Non-pigmented ciliary epithelial cell (primary cell): ENCODE measurements at places on chromosomes 11 and 22.
A peak's percentile ranks its signal among the peaks of the same experiment; 100 is the strongest.

GRCh38 chr11:122681735-122682134 lies 26.2 kb downstream of the UBASH3B start:
- DNase-seq, result no peak

DNA sequence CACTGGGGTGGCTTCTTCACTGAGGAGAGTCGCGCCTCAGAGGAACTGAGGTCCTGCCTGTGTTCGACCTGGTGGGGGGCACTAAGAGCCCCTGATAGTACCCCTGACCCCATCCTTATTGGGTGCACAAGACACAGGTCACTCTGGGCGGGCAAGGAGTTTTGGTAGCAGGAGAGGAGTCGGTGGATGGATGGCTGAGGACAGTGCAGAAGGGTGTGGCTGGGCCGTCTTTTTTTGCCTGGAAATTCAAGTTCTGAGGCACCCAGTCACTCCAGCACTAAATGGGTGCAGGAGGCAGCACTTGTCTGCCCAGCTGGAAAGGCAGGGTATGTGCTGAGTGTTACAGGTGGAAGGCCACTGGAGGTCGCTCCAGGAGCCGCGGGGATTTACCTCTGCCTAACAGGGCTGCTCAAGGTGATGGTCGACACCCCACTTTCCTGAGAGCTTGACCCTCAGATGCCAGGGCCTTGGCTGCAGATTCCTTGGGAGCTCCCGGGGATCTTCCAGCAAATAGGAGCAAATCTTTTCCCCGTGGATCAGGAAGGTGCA lies 960 bp downstream of the TSSC4 start:
- DNase-seq, result no peak

- DNase-seq, result peak; percentile 46
These were observed 14.3 kb upstream of the POU2AF3 start for GRCh38 chr11:111283945-111284481.

DNA sequence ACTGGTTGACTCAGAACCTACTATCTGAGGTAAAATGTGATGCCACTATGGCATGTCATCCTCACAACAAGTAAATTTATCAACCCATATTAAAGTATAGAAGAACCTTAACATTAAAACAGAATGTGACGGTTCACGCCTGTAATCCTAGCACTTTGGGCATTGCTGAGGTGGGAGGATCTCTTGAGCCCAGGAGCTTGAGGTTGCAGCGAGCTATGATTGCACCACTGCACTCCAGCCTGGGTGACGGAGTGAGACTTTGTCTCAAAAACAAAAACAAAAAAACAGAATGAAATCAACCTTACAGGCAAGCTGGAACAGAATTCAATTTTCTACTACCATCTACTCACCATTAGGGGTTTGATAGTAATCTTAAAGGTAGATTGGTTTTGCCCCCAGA lies 86.2 kb downstream of the PLEKHA7 start:
- no peak for DNase-seq

DNA sequence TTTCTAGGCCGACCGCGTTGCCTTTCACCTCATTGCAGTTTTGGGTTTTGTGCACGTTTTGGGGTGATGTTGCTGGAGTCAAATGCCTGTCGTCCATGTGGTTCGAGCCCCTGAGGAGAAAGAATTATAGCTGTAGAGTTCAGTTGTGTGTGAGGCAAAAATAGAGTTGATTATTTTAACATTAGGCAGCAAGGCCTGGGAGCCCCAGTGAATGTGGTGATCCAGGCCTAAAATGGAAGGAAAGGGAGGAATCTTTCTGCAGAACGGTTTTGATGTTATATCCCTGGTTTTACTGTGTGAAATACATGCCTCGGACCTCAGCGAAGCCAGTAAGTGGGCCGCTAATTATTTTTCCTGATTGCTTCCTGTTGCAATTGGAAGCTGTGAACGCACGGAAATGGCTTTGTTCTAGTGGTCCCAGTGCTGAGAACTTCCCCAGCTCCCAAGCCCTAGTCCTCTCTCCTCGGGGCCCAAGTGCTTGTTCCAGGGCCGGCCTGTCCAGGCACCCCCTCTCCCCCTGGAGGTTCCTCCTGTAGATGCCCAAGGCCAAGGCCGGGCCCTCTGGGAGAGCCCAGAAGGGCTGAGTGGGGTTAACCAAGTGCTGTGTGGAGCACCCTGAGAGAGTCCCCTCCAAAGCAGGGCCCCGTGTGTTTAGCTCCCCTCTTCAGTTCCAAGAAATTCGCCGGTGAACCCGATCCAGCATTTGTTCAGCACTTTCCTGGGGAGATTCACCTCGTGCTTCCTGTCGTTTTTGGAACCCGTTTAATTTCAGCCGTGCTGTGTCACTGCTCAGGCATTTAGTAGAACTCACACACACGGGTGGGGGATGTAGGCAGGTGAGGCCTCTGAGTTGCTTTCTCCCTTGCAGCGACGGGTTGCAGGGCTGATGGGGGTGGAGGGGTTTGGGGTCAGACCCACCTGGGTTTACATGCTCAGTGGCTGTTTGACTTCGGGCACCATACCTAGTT lies 2.1 kb downstream of the LRP5 start:
- DNase-seq, result no peak

- DNase-seq, result no peak
These were observed 27.3 kb upstream of the RAB38 start for GRCh38 chr11:88202498-88202897.

GRCh38 chr11:57320067-57320718 lies 4.6 kb downstream of the TNKS1BP1 start:
- DNase-seq, result no peak

- DNase-seq, result no peak
These were observed 6.5 kb downstream of the STIP1 start for GRCh38 chr11:64192434-64192833.

DNA sequence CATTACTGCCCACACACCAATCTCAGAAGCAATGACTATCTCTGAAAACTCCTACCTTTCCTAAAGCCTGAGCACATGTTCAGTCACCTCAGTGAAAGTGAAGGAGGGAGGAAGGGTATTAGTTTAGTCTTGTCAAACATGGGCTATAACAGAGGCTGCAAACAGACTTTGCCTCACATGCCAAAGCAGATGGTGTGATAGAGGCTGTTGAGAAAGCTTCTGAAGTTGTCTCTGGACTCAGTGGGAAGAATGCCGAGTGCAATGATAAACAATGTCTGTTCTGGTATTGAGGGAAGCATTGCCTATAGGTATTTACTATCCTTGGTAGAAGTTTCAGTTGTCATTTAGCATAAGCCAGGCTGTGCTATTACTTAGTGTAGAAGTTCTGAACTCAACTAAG lies 314.5 kb upstream of the CCDC90B start:
- no peak for DNase-seq

DNA sequence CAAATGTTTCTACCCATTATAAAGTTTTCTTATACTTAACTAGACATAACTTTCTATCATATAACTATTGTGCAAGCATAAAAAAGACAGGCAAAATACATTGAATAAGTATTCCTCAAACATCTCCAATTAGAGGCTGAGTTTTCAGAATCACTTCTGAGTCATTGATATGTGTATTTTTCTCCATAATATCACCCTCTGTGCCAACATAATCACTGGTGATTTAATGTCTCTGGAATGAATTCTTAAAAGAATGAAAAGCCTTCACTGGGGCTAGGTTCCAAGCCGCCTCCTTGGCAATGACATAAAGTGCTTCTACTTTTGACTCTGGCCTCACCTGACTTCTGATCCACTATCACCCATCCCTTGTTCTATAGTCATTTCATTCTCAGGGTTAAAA lies 197.0 kb upstream of the E2F8 start:
- no peak for DNase-seq

GRCh38 chr22:49354516-49355210 lies 473.0 kb downstream of the BRD1 start:
- DNase-seq, result no peak

DNA sequence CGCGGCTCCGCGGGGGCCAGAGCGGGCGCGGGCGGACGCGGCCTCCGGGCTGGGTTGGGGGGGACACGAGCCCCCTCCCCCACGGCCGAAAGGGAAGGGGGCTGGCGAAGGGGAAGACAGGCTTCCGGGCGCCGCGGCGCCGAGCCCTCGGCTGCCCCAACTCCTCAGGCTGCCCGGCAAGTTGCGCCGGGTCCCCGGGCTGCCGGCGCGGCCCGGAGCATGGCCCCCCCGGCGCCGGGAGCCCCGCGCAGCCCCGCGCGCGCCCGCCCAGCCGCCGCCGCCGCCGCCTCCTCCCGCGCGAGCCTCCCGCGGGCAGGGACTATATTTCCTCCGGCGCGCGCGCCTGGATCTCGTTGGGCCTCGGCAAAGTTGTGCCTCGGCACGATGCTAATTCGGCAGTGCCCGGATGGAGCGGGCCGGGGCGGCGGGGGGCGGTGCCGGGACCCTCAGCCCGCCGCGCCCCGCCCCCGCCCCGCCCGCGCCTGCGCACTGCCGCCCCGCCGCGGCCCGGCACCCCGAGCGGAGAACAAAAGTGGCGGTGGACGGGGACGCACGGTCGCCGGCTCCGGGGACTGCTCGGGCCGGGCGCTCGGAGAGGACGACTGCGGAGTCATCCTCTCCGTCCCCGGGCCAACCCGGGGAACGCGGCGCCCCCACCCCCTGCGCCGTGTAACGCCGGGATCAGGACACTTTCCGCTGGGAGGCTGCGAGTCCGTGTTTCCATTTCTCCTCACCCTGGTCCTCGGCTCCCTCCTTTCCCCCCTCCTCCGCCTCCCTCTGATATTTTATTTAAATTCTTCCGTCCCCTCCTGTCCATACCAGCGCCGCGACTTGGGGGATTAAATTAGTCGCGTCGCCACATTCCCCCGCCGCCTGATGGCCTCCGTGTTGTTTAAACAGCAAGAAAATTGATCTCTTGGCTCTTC lies at the start of gene PHF21B:
PHF21B (minus strand) TSS at position 400 of the 926 bp plus-strand sequence. CDS start 456 bp downstream, outside the sequence.
- no peak for DNase-seq

DNA sequence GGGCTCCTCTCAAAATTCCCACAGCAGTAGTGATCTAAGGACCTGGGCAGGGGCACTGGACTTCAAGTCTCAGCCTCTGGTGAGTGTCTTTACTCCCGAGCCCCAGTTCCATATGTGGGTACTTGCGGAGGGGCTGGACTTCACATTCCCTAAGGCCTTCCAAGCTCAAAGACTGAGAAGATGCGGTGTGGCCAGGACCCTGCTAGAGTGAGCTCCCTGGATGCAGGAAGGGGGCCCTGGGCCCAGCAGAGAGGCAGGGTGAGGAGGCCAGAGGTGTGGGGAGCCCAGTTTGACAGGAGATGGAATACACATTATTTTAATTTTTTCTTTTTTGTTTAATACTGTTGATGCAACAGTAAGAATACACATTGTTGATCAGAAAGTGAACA lies 83.7 kb downstream of the IGLL1 start:
- no peak for DNase-seq

DNA sequence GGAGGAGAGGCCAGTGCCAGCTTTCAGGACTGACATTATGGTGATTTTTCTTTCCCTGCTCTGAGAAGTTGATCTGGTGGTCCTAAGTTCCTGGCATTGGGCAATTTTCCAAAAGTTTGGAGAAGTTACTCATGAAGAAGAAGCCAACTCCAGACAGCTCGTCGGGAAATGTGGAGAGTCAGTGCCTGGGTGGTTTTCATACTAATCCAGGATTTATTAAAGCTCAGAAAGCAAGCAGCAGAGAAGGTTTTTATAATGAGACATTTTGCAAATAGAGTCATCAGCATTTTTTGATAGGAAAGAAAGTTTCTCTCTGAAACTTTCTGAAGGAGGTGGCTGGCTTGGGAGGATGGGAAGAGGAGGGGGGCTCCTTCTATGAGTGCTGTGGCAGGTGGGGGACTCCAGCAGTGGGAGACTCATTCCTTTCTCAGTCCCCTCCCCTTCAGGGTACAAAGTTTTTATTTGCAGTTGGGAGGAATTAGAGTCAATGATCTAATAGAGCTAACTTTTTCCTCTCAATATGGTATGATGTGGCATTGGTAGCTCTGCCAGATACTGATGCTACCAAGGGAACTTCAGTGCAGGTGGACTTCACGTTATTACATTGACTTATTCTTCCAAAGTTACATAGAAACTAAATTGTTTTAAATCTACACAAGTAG lies 55.4 kb downstream of the LIF start:
- DNase-seq, result no peak

DNA sequence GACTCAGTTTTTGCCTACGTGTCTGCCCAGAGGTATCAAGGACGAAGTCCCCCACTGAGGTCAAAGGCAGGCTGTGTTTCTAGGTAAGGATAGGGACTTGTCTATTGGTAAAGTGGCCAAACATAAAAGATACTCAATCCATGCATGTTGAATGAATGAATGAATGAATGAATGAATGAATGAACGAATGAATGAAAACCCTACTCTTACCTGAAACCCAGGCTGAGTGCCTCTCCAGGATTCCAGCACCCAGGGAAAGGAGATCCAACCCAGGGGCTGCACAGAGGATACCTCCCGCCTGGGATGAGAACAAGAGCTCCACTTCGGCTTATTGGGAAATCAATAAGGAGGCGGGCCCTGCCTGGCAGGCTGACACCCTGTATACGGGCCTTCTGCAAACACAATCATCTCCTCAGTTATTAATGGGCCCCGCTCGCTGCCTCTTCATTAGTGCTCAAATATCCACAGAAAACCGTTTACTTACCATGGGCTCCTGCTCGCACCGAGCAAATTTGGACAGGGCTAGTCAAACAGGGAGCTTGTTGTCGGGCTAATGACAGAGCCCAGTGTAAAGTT lies 177.4 kb downstream of the BUD13 start:
- no peak for DNase-seq

GRCh38 chr11:95101935-95102334 lies 12.3 kb downstream of the ENDOD1 start:
- DNase-seq, result no peak

- DNase-seq, result no peak
These were observed 5.2 kb downstream of the SMTNL1 start for GRCh38 chr11:57542582-57542981.

GRCh38 chr11:105206633-105207032 lies 67.1 kb upstream of the CARD18 start:
- DNase-seq, result no peak

- no peak for DNase-seq
These were observed 31.8 kb upstream of the APOBEC3A start for GRCh38 chr22:38925571-38926041.

DNA sequence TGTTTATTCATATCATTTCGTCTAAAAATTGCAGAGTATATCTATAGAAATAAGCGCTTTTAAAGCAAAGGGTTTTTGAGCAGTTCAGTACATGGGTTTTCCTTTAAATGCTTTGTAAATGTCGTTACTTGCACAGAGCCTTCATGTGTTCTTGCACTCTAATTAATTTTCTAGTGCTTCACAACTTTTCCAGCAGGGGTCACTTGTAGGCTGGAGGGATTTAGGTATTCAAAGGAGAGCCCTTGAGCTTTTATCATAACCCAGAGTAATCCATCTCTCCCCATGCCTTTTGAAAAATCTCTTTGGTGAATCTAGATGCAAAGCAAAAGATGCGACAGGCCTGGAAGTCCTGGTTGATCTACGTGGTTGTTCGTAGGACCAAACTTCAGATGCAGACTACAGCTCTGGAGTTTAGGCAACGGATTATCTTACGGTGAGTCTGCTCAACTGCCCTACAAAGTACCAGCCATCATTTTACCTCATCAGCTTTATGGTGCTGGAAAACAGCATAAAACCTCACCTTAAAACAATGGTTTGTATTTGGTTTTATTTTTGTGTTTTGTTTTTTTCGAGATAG lies 60.4 kb downstream of the SFI1 start:
- no peak for DNase-seq
